ENCODE measurements at places on chromosomes 3 and 15. TPM values are rescaled to one million over a fixed set of nuclear protein-coding genes. Genes with fewer than 3 reads are reported as not detected.
A peak's percentile ranks its signal among the peaks of the same experiment; 100 is the strongest.

DNA sequence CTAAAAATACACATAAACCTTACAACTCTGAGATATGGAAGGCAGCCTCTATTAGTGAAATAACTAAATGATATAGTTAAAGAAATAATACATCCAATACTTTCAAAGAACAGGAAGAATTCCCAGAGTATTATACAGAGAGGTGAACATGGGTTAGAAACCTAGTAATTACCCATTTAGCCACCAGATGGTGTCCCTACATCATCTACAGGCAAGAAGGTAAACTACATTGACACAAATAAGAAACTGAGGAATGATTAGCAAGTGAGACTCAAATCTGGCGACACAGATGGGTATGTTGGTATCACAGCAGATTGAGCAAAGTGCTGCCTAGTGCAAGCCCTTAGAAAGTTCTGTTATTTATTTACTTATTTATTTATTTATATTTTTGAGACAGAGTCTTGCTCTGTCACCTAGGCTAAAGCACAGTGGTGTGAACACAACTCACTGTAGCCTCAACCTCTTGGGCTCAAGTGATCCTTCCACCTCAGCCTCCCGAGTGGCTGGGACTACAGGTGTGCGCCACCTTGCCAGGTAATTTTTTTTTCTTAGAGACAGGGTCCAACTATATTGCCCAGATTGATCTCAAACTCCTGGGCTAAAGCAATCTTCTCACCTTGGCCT, 28.2 kb downstream of the NEK4 start:
- DNase-seq, result peak; percentile 12

DNA sequence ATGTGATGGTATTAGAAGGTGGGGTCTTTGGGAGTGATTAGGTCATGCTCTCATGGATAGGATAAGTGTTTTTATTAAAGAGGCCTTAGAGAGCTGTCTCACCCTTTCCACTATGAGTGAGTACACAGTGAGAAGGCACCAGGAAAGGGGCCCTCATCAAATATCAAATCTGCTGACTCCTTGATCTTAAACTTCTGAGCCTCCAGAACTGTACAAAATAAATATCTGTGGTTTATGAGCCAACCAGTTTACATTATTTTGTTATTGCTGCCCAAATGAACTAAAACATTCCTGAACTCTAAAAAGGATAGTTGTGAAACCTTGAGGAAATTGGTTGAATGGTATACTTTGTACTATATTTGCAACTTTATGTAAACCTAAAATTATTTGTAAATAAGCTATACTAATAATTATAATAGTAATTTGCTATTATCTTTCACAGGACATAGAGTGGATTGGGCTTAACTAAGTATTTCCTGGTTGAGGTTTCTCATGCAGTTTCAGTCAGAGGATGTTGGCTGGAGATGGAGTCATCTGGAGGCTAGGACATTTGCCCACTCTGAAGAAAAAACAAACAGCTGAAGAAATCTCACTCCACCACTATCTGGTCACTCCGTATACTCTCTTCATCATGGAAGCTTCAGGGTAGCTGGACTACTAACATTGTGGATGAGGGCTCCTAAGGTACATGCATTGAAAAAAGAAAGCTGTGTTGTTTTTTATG, 1068.6 kb upstream of the CADM2 start:
- DNase-seq, result no peak

GRCh38 chr3:195001961-195002861, 268.7 kb downstream of the XXYLT1 start:
- DNase-seq, result no peak

GRCh38 chr3:40723083-40723660, 198.4 kb downstream of the ZNF621 start:
- DNase-seq, result no peak

- DNase-seq, result no peak
Measured at GRCh38 chr15:42048821-42049200, 28.0 kb upstream of the PLA2G4E start.

- peak; percentile 31 for DNase-seq
Measured at GRCh38 chr15:80776420-80777045, 2.6 kb upstream of the CEMIP start.

- no peak for DNase-seq
Measured at GRCh38 chr3:27570421-27571106, 86.4 kb upstream of the SLC4A7 start.

- no peak for DNase-seq
Measured at GRCh38 chr15:38788918-38789317, 224.3 kb upstream of the RASGRP1 start.

- DNase-seq, result no peak
Measured at GRCh38 chr3:142947352-142947751, 16.1 kb downstream of the PAQR9 start.

DNA sequence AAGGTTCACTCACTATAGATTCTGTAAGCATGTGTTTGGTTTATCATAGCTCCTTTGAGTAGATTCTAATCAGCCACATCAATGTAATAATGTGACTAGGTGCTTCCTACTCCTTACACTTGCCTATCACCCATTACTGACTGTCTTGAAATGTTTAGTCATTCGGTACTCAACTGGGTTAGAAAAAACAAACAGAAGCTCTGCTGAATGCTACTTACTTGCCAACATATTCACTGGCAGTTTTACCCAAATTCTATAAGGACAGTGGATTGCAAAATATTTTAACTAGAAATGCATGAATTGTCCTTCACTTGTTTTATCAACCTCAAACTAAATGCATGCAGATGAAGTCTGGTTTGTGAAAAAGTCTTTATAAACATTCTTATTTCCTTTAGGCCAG, 352.1 kb upstream of the ALCAM start:
- no peak for DNase-seq

DNA sequence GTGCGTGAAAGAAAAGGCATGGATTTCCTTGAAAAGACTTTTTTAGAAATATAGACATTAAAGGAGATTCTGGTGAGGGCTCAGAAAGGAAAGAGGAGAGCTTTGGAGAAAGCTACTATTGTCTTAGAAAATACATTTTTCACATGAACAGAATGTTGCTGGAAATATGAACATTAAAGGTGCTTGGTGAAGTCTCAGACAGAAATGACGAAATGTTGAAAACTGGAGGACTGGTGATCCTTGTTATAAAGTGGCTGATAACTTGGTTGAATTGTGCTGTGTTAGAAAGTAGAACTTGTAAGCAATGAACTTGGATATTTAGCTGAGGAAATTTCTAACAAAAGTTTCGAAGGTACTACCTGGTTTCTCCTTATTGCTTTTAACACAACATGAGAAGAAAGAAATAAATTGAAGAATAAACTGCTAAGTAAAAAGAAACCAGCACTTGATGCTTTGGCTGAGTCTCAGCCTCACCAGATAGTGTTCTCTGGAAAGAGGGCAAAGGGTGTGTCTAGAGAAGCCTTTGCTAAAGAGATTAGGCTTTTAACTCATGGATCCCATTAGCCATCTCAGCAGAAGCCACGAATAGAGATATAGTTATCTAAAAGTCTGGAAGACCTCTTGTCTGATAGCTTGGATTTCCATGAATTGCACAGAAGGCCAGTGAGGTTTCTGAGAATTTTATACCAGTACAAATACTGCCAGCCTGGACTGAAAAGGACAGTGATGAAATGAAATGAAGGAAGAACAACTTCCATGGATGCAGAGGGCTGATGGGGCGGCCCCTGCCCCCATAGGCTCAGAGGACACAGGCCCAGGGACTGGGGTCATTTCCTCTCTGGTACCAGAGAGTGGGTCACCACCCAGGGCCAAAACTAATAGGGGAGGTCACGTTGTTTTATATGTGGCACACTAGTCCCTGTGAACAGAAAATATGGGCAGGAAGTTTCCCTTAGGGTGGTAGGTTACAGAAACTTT, 91.5 kb downstream of the RPL22L1 start:
- no peak for DNase-seq

DNA sequence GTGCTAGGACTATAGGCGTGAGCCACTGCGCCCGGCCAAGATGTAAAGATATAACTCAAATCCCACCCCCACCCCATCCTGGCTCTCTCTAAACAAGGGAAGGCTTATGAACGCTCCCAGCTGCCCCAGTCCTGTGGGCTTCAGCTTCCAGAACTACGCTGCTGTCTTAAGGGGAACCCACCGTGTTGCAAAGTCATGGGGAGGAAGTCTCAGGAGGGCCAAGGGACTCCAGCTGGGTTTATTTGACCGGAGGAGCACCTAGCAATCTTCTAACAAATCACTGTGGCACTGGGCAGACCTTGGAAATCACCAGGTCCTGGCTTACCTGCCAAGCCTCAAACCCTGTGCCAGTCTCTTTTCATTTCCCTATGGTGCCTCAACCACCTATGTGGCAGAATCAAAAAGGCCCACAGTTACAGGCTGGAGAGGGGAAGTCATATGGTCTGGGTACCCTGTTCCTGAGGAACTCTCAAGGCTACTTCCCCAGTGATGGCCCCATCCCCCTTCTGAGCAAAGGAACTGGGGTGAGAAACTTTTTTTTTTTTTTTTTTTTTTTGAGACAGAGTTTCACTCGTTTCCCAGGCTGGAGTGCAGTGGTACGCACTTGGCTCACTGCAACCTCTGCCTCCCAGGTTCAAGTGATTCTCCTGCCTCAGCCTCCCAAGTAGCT, 83.4 kb downstream of the RBPMS2 start:
- no peak for DNase-seq

DNA sequence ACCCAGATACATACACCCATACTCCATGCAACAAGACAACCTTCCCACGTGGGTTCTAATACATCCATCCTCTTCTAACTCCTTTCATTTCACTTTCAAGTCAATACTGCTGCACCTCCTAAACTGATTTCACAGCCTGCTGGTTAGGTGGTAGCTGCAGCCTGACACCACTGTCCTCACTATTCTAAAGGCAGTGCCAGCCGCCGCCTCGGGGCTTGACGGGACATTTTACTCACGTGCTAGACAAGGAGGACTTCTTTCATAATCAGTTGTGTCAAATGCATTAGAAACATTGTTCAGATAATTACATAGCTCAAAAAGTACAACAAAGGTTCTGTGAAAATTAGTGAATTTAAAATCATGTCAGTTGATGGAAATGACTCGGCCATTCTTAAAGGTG, 6.3 kb downstream of the UROC1 start:
- DNase-seq, result no peak

- DNase-seq, result no peak
Measured at GRCh38 chr15:42165106-42165505, 8.7 kb upstream of the PLA2G4F start.

GRCh38 chr15:41001524-41002214, 48.4 kb downstream of the CHAC1 start:
- DNase-seq, result no peak

DNA sequence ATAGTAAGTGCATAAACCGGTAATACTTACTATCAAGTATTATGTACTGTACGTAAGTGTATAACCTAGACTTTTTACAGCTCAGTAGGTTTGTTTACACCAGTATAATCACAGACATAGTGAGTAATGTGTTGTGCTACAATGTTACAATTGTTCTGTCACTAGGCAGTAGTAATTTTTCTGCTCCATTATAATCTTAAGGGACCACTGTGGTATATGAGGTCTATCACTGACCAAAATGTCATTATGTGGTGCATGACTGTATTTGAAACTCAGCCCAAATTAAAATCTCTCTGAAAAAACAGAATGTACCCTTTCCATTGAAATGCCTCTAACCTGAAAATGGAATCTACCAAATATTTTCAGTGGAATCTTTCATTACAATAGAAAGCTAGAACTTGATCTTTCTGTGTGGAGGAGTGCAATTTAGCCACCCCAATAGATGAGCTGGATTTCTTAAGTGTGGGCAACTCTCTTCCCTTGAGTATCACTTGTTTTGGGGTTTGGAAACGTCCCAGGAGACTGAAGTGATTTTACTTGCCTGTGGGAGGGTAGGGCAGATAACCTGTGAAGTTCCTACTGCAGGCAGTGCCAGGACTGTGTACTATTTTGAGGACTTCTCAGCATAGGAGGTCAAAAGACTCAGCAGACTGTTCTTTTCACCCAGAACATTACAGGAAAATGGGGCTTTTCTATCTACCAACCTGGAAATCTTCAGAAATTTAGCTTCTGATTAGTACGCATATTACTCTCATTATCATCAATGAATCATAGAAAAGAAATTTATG, 50.9 kb downstream of the FAM98B start:
- DNase-seq, result no peak

The CNTN4 gene
- 0.14 TPM for total RNA-seq

The SH2D7 gene
- not detected for total RNA-seq

The UMPS gene
- total RNA-seq, result 28.7 TPM

The PLOD2 gene
- total RNA-seq, result 31.0 TPM

The PLA2G4E gene
- not detected for total RNA-seq

The HDC gene
- total RNA-seq, result not detected

The UBE2E2 gene
- 32.5 TPM for total RNA-seq

The GREM1 gene
- total RNA-seq, result 4.0 TPM

The PARP15 gene
- not detected for total RNA-seq

The ISL2 gene
- 0.69 TPM for total RNA-seq

The A4GNT gene
- total RNA-seq, result not detected
